Smooth muscle cell of the brain vasculature (primary cell): ENCODE measurements at places on chromosomes 12 and 14.

GRCh38 chr12:76587428-76588178, 28.0 kb upstream of the OSBPL8 start:
- DNase-seq, result no peak

- no peak for DNase-seq
Measured at GRCh38 chr14:85531587-85532373, 1.8 kb downstream of the FLRT2 start.

DNA sequence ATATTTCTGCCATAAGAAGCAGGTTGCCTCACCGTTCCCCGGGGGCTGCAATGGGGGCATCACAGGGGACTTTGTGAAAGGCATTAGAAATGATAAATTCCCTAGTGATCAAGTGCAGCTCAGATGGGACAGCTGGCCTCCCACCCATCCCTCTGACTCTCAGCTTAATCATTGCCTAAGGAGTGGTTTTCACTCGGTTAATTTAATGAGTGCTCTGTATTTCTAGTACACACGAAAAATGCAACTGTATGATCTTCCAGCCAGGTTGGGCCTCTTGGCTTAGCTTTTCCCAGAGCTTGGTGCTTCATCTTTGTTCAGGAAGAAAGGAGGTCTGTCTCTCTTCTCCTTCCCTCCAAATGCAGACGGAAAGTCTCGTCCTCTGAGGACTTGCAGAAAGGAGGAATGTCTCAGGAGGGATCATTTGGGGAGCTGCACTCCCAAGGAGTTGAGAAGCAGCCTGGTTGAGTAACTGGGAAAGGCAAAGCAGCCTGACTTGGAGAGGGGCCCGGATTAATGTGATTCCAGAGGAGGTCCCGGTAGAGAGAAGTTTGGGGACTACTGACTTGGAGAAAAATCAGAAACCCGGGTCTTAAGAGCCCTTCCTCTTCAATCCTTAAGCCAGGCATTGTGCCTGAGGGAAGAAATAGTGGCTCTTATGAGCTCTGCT, 7.2 kb downstream of the CD9 start:
- no peak for DNase-seq

DNA sequence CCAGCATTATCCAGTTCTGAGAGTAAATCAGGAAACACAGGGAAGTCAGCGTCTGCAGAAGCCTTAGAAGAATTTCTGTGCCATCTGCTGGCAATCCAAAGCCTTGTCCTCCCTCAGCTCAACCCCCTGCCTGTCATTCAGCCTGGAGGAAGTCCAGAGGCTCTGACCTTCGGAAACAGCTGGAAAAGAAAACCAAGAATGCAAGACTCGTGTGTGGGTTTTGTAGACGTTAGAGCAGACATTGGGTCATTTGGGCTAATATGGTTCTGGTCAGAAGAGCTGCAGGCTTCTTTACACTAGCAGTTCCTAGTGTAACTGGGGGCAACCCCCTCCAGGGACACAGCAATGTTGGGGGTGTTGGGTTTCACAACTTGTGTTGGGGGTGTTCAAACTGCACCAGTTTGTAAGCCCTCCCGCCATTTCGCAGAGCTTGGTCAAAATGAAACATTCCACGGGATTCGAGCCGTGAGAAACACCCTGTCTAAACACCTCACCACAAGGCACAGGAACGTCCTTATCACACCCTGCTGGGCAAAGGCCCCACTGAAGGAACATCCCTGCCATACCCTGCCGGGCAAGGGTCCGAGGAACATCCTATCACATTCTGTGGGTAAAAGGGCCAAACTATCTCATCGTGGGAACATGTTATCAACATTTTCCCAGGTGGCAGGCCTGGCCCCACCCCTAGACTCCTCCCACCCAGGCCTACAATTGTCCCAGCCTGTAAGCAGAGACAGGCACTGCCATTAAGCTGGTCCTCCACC, 21.0 kb upstream of the SERPINA4 start:
- DNase-seq, result peak; percentile 89

DNA sequence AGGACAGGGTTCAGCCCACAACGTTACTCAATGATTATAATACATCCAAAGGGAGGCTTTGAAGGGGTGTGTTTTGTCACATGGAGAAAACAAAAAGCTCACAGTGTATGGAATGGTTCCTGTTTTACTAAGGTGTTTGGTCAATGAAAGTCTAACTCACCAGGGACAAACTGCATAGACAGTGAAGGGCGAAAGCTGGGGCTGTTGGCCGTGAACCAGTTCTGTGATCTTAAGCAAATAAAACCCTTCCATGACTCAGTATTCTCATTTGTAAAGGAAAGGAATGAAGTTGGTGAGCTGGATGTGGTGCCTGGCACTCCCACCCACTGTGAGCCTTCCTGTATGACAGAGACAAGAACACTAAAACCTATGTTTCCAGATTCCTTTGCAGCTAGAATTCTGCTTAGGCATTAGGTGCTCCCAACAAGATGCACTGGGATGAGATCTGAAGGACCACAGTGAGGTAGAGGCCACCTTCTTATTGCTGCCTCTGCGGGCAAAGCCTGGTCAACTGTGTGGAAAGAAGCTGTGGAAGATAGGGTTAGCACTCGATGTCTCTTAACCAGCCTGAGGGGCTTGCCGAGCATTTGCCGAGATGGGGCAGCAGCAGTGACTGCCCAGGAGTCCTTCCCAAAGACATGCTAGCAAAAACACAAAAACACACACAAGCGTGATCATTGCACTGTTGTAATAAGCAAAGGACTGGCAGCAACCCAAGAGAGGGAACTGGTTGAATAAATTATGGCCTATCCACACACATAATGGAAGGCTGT, 48.5 kb downstream of the VCPKMT start:
- peak; percentile 44 for DNase-seq

- DNase-seq, result peak; percentile 32
Measured at GRCh38 chr12:76144245-76144549, 59.7 kb upstream of the NAP1L1 start.

DNA sequence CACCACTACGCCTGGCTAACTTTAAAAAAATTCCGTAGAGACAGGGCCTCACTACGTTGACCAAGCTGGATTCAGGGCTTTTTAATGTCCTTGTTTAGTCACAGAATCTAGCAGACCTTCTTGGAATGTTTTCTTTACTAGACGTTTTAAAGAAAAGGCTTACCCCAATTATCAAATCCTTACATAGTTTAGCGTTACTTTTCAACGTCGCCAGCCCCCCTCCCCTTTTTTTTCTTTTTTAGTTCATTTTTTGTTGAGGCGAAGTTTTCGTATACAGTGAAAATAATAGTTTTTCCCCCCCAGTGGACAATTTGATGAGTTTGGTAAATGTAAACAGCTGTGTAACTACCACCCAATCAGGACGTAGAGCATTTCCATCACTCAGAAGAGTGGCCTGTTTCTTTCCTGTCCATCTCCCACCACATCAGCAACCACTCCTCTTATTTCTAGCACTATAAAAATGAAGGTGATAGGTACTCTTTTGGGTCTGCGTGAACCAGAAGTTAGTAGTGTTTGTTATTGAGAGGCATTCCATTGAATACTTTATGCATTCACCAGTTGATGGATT, 753 bp upstream of the DLGAP5 start:
- no peak for DNase-seq

DNA sequence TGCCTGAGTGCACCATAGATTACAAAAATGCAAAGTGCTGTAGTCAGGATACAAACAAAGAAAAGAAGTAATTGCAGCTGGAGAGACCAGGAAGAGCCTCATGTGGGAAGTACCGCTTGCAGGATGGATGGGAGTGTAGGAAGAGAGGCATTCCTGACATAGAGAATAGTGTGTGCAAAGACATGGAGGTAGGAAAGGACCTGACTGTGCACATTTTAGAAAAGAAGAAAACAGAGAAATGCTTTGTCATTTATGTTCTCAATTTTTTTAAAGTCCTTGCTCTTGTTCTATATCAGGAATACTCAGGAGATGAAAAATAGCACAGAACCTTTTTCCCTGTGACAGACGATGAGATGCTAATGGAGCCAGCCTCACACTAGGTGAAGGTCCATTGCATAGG, 358.7 kb upstream of the TMPO start:
- DNase-seq, result no peak

DNA sequence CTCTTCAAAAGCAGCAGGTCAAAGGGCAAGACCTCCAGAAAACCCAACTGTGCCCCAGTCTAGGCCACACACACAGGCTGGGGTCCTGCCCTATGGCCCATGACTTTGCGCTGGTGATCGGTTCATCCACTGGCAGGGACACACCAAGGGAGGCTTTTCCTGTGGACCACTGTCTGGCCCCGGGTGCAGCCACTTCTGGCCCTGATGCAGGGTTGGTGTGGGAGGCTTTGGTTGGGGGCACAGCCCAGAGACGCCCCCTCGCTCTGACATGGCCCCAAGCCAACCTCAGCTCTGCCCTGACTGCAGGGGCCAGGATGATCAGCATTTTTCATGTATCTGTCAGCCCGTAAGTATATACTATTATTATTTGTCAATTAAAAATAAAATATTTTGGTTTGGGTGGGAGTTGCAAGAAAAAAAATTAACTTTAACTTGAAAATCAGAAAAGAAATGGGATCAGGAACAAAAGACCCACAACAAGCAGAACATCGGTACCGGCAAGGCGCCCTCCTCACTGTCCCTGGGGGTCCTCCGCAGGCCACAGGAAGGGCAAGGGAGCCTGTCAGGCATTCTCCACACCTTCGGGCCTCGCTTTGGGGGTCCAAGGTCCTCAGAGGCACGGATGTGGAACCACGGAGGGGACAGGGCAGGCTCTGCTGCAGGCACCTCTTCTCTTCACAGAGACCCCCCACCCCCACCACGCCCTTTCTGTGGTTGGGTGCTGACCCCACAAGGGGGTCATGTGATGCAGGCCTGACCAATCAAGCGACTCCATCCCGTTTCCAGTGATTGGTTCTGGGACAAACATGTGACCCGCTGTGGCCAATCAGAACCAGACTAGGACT, 181.5 kb upstream of the SFSWAP start:
- DNase-seq, result no peak

DNA sequence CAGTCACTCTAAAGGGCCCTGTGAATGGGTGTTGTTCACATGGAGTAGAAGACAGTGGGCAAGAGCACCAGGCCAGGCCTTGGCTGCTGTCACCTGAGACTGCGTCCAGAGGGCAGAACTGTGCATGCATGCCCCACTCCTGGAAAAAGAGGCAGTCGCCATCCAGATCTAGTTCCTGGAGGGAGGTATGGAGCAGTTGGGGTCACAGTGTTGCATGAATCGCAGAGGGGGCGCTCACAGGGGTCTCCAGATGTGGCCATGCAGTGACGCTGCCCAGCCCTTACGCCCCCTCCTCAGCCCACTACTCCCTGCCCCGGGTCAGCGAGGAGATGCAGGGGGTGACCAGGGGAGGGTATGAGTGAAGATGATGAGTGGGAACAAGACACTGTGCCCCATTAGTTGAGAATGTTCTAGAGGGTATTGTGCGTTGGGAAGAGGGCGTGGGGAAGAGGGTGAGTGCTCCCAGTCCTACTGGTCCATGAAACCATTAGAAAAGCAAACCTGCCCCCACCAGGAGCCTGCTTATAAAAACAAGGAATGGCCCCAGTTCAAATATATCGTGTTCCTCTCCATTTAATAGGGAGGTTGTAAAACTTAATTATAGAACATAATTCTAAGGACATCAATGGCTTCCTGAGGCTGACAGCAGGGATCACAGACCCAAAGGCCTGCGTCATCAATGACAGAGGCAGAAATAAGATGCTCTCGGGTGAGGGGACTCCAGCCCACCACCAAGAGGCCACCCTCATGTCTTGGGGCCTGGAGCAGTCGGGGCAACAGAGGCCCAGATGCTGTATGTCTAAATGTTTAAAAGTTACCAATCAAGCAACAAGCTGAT, 32.2 kb upstream of the BCL7A start:
- no peak for DNase-seq

DNA sequence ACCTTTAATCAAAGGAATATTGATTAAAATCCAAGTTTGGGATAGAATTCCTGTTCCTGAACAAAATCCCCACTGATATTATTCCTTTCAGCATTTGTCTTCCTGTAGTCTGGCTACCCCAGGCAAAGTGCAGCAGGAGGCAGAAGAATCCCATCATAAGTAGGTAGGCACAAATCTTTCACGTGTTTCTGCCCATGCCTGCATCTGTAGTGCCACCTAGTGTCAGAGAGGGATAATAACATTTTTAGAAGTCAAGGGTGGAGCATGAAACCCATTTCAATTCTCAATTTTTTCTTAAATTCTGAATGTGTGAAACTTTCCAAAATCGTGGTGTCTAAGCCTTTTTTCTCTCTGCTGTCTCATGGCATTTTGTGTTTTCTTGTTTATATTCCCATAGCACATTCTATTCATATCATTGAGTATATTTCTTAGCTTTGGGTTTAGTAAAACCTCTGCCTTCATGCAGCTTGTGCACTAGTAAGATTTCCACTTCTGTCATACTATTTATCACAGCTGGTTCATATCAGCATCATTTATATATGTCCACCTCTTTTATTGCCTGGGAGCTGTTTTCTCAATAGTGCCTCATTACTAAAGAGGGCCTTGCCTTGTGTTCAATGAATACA, 47.8 kb upstream of the RERG start:
- DNase-seq, result peak; percentile 21

DNA sequence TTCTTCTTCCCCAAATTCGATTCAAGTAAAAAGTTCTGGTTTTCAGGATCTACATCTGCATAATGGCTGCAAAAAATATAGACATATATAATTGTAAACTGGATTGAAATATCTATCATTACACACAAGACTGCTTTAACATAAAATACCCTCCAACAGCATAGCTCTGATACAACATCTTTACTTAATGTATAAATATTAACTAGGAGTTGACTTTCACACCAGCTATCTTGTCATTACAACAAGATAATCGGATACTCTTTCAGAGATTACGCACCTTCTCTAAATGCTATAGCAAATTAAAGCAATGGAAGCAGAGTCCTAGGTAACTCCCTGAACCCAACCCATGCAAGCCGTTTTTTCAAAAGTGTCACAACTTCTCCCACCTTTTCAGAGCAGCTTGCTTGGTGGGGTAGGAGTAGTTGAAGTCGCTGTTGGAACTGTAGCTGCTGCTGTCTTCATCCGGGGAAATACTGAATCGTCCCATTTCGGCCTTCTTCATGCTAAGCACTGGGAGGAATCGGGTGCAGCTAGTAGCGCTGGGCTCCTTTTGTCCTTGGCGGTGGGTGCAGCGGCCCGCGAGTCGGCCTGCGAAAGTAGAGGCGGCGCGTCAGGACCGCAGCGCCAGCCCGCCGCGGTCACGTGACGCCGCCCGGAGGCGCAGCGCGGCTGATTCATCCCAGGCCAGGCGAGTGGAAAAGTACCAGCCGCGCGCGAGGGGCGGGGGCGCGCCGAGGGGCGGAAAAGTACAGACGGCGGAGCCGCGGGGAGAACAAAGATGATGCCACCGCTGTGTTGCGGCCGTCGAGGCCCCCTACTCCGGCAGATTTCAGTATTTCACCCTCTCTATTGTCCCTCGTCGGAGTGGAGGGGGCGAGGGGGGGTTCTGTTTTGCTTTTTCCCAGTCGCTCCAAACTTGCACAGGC, 1.5 kb downstream of the SLC38A2 start:
- peak; percentile 65 for DNase-seq

DNA sequence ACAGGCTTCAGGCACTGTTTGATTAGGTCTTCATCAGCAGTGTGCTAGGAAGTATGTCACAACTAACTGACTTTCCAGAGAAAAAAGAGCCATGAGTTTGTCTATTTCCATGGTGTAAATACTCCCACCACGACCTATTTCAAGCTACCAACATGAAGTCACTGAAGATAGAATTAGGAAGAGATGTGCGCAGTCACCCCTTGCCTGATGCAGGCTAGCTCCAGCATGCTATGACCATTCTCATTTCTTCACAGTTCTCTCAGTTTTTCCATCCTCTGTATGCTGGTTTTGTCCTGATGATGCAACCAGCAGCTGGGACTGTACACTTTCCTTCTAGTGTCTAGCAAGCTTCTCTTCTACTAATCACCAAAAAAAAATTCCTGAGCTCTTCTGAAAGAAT, 191.6 kb upstream of the NUDT4 start:
- DNase-seq, result no peak
